ENCODE measurements at places on chromosomes 5 and 9.

DNA sequence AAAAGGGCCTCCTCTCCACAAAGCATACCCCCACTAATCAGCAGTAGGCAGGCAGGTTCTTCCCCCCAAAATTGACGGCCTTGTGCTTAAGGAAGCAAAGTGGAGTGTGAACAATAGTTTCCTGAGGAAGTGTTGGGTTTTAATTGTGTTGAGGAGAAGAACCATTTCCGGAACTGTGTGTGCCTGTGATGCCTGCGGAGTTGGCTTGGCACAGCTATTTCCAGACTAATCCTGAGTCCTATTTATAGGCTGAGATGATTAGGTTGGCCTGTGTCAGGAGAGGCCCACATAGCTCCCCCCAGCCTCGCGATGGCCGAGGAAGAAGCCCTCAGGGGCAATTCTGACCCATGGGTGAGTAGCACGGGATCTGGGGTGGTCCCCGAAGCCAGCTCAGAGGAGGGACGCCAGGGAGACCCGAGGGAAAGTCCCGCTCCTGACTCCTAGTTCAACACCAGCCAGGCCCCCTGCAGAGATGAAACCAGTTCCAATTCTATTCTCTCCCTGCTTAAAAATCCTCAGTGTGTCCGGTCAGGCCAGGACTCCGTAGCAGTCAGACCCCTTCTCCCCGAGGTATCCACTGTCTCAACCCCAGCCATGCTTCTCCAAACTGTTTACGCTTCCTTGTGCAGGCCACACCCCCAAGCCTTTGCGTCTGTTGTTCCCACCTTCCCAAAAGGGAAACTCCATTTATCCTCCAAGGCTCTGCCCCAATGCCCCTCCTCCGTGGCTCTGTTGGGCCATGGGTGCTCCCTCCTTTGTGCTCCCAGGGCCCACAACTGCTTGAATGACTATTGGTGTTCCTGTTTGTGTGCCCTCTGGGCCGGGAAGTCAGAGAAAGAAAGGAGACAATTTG, 18.1 kb downstream of the GSN start:
- no peak for ATAC-seq

GRCh38 chr5:127097278-127097677, 24.0 kb upstream of the C5orf63 start:
- no peak for ATAC-seq

DNA sequence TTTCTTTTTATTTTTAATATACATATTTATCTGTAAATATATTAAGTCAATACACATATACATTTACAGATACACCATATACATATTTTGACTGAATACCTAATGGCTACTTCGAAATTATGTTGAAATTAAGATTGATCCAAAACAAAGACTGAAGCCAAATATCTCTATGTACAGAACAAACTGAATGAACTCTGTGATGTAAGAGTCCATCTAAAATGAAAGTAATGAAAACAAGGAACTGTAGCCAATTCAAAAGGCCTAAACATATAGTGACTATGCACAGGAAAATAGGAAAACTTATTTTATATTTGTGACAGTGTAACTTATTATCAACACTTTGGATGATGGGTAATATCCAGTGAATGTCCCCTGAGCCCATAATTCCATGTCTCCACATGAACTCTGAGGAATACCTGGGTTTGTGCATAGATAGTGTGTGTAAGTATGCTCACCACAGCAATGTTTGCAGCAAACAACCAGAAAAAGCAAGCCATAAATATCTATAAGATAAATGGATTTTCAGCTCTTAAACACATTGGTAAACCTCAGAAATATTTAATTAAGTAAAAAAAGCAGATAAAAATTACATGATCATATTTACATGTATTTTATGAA, 517.2 kb upstream of the CDH6 start:
- no peak for ATAC-seq

GRCh38 chr5:9409413-9409960, 136.4 kb downstream of the SEMA5A start:
- no peak for ATAC-seq

GRCh38 chr5:33037076-33037475, 326.0 kb downstream of the NPR3 start:
- ATAC-seq, result no peak
